GM12892 (cell line): ENCODE measurements at places on chromosomes 7 and 10.
A peak's percentile ranks its signal among the peaks of the same experiment; 100 is the strongest.

DNA sequence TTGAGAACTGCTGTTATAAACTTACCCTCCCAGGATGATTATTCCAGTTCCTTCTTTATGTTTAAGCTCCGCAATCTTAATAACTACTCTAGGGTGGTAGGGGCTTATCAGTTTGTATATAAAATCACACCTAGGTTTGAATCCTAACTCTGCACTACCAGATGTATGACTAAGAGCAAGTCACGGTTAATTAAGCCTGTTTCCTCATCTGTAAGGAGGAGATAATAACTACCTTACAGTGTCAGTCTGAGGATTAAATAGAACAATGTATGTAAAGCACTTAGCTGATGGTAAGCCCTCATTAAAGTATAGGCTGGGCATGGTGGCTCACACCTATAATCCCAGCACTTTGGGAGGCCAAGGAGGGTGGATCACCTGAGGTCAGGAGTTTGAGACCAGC is 9.2 kb downstream of the DNA2 start:
- no peak for DNase-seq

DNA sequence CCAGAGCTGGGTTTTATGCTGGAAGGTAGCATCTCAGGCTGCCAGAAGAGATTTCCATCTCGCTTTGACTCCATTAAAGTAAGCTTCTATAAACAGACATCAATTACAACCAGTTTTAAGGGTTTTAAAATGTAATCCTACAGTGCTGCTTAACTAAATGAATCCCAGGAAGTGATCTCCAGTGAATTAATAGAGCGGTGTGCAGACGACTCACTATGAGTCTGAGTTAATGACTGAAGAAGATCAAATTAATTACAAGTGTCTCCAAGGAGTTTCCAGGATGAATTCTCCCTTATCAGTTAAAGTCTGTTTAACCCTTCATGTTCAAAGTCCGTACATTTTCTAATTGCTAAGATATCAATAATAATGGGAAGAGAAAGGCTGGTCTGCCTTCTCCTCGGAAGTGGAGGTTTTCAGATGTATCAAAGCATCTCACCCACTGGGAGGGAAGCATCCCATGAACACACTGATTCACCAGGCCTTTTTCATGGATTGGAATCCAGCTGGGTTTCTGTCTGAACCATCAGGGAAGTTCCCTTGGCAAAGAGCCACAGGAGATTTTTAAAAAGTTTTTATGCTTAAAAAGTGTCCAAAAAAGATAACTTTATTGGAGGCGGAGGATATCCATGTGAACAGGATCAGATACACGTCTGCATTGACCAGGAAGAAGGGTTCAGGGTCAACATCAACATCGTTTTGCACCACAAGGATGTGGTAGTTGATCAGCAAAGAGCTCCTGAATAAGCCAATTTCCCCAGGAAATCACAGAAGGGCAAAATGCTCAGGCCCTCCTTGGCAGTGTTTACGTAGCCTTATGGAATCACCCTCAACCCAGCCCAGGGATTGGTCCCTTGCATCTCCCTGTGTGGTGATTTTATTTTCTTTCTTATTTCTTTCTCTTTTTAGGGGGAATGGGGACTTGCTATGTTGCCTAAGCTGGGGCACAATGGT is 288.2 kb downstream of the POU6F2 start:
- no peak for DNase-seq

DNA sequence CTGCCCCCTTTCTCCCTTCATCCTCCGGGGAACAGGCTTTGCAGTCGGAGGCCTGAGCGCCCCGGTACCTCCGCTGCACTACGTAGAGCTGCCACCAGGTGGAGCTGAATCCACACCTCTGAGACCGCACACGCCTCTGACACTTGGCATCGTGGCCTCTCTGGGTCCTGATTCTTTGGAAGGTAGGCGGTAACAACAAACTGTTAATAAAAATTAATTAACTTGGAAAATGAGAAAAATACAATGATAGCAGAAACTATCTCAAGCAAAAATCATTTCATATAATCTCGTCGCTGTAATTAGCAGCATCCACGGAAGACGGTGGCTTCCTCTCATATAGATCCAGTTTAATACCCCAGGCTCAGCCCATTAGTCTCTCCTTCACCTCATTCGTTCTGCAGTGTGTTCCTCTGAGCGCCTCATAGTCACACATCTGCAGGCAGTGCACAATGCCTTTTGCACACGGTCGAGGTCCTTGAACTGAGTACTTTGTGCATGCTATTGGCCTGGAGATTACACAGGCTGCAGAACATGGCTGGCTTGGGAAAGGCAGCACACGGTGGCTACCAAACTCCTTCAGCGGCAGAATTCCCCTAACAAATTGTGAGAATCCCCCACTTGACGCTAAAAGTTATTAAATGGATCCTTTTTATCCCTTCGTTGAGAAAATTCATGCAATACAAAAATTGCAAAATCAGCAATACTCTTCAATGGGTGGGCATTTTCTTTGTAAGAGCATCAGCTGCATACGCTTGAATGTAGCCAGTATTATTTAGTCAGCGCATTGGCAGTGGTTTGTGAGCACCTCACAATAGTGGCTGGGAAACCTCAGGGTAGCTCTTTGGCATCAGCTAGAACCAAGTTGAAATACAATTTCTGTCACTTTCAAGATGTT is 18.7 kb downstream of the OR9A2 start:
- peak; percentile 19 for DNase-seq

DNA sequence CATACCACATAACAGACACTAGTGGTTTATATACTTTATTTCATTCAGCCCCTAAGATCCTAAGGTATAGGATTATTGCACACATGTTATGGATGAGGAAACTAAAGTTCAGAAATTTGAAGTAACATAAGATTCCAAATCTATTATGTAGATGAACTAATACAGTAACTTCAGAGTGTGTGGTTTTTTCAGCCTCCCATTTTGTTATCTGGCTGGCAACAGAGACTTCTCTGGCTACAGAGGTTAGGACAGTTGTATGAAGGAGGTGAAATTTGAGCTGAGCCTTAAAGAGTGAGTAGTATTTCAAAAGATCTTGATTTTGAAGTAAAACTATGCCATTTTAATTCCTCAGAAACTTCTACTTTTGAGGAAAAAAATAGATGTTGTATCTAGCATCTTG is 125.4 kb downstream of the MAPK8 start:
- DNase-seq = no peak

DNA sequence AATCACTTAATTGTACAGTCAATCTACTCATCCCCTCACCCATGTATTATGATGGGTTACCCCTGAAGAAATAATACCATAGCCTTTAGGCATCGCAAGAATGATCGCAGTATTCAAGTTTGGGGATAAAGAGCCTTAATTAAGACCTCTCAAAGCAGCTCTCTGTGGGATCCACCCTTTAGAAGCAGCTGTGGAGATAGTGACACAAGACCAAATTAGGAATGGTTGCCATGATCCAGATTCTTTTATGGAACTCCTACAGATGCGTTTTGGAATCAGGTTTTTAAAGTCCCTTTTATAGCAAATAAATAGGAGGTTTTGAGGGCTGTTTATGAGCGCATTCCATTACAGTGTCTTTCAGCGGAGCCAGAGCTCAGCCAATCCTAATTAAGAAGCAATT is 12.2 kb downstream of the TES start:
- no peak for DNase-seq

DNA sequence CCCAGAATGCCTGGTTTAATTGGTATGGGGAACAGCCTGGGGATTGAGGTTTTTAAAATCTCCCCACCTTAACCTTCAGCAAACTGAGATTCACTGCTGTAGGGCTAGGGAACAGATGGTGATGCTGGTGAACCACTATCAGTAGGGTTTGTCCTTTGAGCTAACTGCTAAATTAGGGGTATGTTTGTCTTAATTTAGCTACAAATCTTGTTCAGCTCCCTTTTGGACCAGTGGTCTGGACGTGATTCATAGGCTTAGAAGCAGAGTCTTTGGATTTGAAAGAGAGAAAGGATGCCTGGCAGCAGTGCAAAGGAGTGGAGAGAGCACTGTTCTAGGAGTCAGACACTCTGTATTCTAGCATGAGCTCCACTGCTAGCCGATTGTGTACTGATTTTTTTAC is 2.8 kb downstream of the HDAC9 start:
- no peak for DNase-seq

DNA sequence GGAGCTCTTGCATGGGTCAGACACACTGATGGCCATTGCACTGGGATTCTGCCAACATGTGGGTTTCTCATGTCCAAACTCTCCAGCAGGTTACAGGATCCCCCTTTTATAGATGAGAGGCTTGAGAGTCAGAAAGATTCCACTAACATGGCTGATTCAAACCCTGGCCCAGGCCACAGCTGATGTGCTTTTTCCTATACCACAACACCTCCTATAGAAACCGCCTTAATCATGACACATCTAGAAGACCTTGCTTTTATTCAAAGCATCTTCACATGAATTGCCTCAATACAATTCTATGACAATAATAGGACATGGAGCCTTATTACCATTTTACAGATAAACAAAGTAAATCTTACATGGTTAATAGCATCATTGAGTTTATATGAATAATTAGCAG is 188.6 kb downstream of the DPY19L1 start:
- DNase-seq = no peak

DNA sequence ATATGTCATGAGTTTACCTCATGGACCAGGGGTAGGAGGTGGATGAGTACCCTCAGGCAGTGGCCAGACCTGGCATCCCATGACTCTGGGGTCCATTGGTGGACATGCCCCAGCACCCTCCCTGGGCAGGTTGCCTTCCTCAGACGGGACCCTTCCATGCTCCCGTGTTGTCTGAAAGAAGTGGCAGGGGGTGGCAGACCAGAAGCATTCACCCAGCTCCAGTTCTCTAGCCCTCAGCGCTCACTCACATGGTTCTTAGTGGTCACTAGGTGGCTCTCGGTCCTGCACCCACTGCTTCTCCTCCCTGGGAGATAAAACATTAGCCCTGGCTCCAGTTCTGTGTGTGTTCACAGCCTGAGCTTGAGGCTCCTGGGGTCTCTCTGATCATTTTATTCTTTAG is 6.0 kb downstream of the RBP3 start:
- no peak for DNase-seq

GRCh38 chr7:155701972-155702544 is 57.6 kb downstream of the RBM33 start:
- no peak for DNase-seq

GRCh38 chr7:5423976-5424748 is 528 bp upstream of the TNRC18 start:
- no peak for DNase-seq

GRCh38 chr10:2933924-2934323 is 133.4 kb upstream of the PFKP start:
- DNase-seq = no peak

DNA sequence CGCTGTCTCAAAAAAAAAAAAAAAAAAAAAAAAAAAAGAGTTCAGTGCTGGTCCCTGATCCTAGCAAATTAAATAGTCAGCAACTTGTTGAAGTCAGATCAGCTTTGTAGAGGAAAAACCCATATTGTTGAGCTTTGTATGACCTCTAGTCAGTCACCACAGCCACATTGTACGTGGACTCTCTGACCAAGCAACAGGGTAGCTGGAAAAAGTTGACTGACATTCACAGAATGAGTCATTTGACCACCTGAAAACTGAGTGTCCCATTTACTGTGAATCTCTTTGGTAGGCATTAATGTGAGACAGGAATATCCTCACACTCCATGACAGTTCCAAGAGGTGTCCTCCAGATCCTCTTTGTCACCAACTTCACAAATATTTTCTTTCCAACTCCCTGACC is 371.1 kb downstream of the LRRTM3 start:
- DNase-seq = no peak

GRCh38 chr7:113159746-113160339 is 41.5 kb upstream of the SMIM30 start:
- DNase-seq = no peak

- DNase-seq = no peak
Measured at GRCh38 chr7:150516956-150517745, 2.5 kb downstream of the GIMAP7 start.

DNA sequence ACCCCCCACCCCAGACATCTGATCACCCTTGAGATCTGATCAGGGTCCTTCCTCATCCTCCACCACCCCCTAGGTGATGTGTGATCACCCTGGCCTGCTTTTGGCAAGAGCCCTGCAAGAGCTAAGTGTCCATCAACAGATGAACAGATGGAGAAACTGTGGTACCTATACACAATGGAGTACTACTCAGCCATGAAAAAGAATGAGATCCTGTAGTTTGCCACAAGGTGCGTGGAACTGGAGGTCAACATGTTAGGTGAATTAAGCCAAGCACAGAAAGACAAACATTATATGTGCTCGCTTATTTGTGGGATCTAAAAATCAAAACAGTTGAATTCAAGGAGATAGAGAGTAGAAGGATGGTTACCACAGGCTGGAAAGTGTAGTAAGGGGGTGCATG is 209.1 kb downstream of the USP6NL start:
- DNase-seq = no peak

DNA sequence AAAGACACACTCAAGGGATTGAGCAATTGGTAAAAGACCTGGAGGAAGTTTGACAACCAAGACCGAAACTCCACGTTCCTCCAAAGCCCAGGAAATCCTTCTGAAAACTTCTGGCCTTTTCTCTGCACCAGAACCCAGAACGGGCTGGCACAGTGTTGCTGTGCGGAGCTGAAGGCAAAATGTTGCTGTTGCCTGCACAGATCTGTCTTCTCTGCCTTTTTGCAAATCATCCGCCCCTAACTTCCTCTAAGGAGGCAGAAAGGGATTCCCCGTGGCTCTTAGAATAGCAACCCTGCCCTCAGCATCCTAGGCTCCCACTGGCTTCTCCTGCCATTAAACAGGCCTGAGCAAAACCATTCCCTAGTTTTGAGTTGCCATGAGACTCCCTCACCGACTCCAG is 44.9 kb downstream of the FIGNL1 start:
- no peak for DNase-seq

DNA sequence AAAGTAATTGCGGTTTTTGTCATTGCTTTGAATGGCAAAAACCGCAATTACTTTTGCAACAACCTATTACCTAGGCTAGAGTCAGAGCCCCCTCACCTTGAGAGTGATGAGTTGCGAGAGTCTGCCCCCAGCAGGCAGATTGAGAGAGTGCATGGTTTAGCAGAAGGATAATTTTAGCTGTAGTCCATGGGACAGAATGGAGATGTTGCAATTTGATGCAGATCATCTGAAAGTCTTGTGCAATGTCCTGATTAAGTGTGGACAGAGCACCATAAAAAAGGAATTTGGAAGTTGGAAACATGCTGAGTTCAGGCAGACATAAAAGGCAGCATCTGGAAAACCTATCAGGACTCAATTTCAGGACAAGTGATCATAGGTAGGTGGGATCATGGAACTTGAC is 48.7 kb downstream of the GPR141 start:
- DNase-seq = no peak

GRCh38 chr7:112047421-112047820 is 158.8 kb downstream of the DOCK4 start:
- DNase-seq = no peak

DNA sequence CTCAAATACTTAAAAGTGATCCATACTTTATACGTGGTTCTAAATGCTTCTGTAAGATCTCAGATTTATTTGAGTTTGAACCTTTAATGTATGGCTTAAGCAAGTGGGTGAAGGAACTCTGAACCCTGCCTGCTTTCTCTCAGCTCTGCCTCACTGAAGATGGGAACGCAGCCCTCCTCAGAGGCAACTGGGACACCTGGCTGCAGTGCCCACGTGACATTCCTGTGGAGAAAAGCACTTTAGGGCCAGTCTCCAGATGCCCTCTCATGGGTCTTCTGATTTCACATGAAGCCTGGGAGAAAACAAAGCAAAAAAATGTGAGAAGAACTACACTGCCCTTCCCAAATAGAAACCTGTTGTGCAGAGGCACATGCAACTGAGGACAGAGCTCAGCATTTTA is 242.6 kb upstream of the ANKRD30A start:
- no peak for DNase-seq

GRCh38 chr7:116451957-116452729 is 47.4 kb upstream of the CAV2 start:
- DNase-seq = no peak

- DNase-seq = no peak
Measured at GRCh38 chr10:26528715-26529393, 90.7 kb downstream of the APBB1IP start.
